ENCODE measurements at places on chromosomes 2 and 18.

GRCh38 chr2:290090-290722 lies 2.3 kb upstream of the ALKAL2 start:
- DNase-seq, result no peak

- peak; percentile 78 for DNase-seq
These were observed 17.3 kb upstream of the GTF2A1L start for GRCh38 chr2:48600204-48600813.

GRCh38 chr2:100352521-100352920 lies 30.2 kb upstream of the LONRF2 start:
- DNase-seq, result no peak

DNA sequence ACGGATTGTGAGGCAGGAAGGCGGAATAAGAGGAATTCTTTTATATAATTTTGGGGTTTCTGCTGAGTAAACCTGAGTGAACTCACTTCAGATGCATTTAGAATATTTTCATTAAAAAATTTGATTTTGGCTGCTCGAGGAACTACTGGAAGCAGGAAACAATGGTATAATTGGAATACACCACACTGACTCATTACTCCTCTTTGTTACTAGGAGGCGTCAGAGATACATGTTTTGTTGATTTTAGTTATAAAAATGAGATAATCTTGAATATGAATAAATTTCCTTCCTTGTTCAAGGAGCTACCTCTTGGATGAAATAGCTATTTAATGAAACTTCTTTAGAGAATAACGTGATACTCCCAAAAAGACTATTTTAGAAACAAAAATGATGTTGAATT lies 97.4 kb downstream of the ANKRD36 start:
- no peak for DNase-seq

DNA sequence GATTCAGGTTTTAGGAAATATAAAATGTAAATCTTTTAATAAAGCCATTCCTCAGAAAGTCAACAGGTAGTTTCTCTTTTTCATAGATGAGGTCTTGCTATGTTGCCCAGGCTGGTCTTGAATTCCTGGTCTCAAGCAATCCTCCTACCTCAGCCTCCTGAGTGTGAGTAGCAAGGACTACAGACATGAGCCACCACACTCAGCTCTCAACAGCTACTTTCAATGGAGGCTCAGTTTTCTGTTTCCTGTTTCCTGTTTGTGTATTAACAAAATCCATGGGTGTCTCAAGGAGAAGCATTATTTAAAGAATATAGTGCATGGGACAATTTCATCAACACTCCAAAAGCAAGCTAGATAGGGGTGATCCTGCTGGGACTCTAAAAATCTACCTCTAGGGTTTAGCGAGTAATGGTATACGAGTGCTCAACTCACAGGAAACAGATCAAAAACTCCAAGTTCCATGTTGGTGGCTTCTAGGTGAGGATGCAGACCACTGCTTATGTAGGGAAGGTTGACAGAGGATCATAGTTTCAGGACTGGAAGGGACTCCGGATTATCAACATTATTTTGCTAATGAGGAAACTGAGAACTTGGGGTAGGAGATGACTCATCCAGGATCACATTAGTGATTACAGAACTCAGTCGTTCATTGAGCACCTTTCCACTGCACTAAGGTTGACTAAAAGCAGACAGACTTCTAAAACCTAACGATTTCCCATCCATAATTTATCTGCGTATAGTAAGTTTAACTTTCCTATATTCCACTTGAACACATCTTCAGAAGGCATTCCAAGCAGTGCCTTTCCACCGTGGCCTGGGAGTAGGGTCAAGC lies 61.7 kb upstream of the WIPF1 start:
- DNase-seq, result no peak

GRCh38 chr2:5067816-5068215 lies 624.4 kb upstream of the SOX11 start:
- DNase-seq, result no peak

GRCh38 chr2:113179446-113180045 lies 5.8 kb downstream of the PSD4 start:
- DNase-seq, result no peak

DNA sequence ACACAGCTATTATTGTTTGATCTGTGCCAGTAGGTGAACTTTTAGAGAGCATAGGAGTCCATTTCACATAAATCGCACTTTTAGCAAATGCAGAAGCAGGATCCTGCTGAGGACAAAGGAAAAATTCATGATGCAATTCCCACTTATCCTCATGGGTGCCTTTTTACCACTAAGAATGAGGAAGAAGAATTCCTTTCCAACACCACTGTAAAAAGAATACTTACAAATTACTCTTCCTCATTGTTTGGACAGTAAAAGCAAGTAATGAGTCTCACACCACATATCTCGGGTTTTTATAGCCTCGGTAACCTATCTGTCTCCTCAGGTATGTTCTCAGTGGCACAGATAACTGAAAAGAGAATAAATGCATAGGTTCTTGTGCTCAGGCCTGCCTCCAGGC lies 238.5 kb downstream of the MTX2 start:
- DNase-seq, result no peak

DNA sequence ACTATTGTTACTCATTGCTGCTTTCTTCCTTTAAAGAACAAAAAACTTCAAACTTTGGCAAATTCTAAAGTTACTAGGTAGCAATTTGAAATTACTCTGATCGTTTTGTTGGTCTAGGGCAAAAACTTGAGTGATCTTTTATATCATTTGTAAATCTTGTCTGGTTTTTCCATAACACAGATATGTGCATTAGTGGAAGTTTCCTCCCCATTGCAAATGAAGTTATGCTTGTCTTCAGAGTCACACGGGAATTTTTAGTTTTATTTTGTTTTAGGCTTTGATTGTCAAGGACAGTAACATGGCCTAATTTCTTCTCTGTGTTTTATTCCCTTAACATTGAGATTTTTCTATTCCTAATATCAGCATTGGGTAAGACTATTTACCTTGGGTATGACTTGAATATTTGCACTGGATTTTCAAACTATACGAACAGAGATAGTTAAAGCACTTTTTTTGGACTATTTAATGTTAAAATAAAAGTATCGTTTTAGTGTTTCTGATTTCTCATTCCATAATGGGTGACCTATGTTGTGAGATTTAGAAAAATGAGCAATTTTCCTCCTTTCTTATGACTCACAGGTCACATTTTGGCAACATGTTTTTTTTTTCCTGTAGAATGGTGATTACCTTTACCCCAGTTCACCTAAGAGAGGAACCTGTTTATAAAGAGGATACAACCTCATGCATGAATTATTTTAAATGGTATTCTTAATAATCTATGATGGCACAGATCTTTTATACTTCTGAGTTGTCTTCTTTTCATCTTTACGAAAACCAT lies 65.0 kb downstream of the BABAM2 start:
- DNase-seq, result no peak

- DNase-seq, result no peak
These were observed 1020.7 kb upstream of the CELF4 start for GRCh38 chr18:38586327-38586726.

GRCh38 chr2:179555691-179556283 lies 291.2 kb upstream of the SESTD1 start:
- no peak for DNase-seq

DNA sequence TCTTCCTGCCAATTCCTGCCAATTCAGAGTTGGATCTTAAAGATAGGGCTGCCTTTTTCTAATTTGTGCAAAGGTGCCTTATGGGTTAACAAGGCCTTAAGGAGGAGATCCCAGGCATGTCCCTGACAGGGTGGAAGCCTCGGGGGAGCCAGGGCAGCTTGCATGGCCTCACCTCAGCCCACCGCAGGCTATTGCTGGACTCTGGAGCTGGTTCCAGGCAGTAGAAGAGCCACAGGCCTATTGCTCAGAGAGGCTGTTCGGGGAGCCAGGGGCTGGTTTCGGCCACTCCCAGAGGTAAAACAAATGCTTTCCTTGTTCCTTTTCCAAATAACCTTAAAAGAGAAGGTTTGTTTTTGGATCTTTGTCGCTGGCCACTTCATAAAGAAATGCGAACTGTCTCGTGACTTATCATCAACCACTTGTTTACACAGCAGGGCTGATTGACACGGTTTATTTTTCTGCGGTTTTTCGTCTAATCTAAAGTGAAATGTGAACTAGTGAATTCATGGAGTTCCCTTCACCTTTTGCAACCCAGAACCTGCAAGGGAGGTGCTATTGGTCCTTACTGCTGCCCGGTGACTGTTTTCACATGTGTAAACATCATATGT lies 108.6 kb downstream of the APOB start:
- DNase-seq, result no peak

- DNase-seq, result no peak
These were observed 496.7 kb downstream of the EIPR1 start for GRCh38 chr2:2880938-2881337.

- no peak for DNase-seq
These were observed 17.8 kb downstream of the GMCL1 start for GRCh38 chr2:69847068-69847828.

DNA sequence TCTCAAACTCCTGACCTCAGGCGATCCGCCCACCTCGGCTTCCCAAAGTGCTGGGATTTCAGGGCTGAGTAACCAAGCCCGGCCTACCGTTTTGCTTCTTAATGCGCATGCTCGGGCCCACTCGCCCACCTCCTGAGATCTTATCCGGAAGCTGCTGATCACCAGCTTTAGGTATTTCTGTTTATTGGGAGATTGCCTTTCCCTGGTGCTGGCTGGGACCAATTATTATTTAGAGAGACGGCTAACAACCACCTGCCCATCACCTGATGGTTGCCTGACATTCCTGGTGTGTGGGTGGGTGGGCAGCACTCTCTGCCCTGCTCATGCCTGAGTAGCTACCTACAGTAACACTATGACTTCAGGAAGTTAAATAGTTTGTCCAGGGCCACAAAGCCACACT lies 56.3 kb upstream of the ZNF532 start:
- no peak for DNase-seq

DNA sequence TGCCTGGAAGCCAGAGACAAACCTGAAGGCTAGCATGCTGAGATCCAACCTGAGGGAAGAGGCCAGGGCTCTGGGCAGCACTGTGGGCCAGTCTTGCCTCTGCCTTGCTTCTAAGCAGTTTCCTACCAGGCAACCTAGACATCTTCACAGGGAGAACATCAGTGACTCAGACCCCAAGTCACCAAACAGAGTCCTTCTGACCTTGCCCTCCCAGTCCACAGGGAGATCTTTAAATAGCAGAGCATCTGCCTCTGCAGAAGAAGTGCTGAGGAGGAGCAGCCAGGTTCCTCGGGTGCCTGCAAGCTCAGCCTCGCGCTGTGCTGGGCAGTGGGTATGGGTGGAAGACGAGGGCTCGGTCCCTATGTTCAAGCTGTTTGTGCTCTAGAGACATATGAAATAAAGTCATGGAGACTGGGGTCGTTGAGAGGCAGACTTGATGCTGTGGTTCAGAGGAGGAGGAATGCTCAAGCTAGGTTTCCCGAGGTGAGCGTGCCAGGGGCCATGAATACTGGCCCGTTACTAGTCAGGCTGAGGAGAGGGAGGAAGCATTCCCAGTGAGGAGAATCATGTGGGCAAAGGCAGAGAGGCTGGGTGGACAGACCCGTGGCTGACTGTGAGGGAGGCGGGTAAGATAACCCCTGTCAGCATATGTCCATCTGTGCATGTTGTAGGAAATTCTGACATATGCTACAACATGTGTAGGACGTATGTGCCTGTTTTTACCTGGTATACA lies 66.5 kb downstream of the BOLA3 start:
- no peak for DNase-seq

GRCh38 chr2:84641021-84641420 lies 124.7 kb downstream of the DNAH6 start:
- no peak for DNase-seq

DNA sequence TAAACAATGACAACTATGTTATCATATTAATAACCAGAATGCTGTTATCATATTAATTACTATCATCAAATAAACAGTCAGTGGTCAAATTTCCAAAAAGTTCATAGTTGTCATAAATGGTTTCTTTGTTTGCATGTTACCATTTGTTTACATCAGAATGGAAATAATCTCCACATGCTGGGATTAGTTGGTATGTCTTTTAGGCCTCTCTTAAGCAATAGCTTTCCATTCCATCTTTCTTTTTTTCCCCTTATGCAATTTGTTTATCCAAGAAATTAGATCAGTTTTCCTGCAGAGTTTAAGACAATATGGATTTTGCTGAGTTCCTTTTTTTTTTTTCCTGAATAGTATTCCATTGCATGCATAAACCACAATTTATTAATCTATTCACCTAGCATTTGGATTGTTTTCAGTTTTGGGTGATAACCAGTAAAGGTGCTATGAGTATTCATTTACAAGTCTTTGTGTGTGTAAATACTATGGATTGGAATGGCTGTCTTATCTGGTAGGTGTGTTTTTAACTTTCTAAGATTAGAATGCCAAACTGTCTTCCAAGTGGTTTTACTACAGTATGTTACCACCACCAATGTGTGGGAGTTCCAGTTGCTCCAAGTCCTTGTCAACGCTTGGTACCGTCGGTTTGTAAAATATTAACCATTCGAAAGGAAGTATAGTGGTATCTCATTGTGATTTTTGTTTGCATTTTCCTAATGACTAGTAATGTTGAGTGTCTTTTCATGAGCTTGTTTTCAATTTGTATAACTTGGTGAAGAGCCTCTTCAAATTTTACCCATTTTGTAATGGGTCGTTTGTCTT lies 33.3 kb upstream of the TXNDC2 start:
- DNase-seq, result no peak

DNA sequence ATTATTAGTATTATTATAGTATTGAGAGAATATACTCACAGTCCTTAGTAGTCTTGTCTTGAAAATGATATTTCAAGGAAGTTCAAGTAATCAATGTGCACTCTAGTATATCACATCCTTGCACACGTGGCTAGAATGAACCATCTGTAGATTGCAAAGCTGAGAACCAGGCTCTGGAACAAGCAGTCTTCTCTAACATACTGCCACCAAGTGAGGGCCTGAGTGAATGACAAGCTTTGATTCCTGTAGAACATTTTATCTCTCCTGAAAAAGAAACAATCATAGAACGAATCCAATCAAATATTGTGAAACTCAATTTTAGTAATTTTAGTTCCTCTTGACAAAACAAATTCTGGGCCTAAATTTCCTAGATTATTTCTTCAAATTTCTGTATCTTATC lies 55.3 kb upstream of the SULT1C3 start:
- DNase-seq, result peak; percentile 65

DNA sequence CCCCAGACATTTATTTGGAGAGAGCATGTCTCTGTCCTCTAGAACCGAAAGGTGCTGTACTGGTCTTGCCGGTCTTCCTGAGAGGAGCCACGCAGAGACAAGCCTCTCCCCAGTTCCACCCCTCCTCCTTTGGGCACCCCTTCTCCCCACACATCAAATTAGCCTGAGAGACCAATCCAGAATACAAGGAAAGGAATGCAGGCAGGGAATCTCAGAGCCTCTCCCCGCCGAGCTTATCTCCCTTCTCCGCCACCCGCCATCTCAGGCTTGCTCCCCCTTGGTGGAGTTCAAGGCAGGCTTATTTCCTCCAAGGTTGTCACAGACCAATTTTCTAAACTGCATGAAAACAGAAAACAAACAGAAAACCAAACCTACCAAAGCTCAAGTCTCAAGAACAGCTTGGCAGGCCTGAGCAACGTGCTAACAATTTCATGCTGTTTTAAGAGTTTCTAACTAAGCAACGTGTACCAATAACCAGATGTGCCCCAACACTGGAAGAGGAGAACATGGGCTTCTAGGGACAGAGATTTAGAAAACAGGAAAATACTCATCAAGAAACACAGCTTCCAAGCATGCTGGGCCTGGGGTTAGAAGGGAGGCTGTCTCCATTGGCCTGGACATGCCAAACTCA lies 124.5 kb upstream of the PKDCC start:
- no peak for DNase-seq
